Activated T-helper 1 cell treated with anti-CD3 and anti-CD28 coated beads, Interleukin-2, amount 50 U/mL, for 16 hours (primary cell): ENCODE measurements at places on chromosomes 5 and 9.

DNA sequence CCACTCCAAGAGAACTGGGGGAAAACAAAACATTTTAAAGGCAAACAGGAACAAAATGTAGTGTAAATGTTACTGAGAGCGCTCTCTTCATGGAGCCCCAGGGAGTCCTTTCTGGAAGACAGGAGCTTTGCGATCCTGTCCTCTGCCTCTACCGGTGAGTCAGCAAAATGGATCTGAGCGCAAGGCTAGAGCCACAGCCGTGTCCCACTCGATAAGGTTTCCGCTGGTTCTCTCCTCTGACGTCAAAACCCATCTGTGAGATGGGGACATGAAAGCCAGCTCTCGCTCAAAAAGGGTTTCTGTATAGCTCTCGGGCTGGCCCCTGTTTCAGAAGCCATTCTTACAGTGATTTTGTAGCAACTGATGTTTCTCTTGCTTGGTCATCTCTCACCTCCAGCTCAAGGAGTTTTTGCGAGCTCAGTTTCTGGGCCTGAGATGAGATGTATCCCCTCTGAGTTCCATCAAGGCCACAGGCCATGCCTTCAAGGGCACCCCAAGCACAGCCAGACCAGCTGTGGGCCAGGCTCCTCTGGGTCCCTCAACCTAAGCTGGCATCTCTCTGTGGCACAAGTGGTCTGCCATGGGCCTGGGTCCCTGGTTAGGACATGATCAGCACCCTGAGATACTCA lies 101.6 kb downstream of the FSTL4 start:
- DNase-seq: no peak

GRCh38 chr9:38053697-38054461 lies 15.1 kb downstream of the SHB start:
- no peak for DNase-seq

GRCh38 chr9:82334286-82334685 lies 345.7 kb downstream of the SPATA31D1 start:
- DNase-seq: no peak

GRCh38 chr5:73960426-73960825 lies 334.4 kb downstream of the ARHGEF28 start:
- DNase-seq: no peak

GRCh38 chr9:74901001-74901400 lies 13.3 kb upstream of the TRPM6 start:
- DNase-seq: no peak

- no peak for DNase-seq
Observed at GRCh38 chr9:96462541-96462940, 12.6 kb downstream of the HABP4 start.

DNA sequence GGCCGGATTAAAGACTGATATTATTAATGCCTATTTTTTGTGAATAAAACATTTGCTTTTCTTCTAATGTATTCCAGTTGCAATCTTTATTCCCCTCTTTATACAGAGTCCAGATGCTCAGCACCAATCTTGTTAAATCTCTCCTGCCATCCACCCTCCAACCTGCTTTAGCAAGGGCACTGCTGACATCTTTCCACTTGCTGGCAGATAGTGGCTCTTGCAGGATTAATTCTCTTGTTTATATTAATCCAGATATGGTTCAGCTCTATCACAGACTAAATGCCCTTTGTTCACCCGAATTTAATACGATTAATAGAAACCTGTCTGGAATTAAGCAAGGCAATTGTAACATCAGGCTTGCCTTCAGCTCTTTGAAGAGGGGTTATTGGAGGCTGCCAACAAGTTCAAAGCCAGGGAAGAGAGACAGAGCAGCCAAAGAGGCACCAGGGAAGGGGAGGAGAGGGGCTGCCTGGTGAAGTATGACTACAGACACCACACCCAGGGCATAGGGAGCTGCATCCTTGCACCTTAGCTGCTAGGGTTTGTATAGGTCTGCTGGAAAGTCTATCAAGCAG lies 236.2 kb downstream of the SAXO1 start:
- DNase-seq: no peak

- DNase-seq: no peak
Observed at GRCh38 chr5:36202521-36202961, 39.2 kb downstream of the NADK2 start.
